ENCODE measurements at places on chromosomes 12 and 14.

DNA sequence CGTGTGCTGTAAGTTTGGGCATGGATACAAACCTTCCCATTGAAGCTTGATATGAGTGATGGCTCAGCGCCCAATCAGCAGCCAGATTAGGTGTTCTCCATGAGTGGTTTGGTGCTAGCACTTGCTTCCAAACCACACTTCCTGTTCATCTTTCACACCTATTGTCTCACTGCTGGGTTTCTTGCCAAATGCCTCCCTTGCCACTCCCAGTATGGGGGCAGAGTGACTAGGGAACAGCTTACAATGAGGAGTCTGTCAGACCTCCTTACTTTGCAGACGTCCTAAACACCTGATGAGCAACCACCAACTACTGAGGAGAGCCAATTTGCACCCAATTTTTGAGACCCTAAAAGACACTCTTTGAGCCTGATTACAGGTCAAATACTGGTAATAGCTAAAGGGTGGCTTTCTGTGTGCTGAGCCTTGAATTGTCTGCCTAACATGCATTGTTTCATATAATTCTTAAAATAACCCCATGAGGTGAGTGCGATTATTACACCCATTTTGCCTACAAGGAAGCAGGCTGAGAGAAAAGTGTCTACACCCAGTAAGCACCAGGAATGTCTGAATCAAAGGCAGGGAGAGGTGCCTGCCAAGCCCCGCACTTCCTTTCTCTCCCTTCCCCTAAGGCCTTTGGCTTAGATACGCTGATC is 48.4 kb upstream of the FOS start:
- DNase-seq: no peak

- DNase-seq: no peak
These were observed 1.5 kb downstream of the LHX5 start for GRCh38 chr12:113469949-113470743.

- DNase-seq: no peak
These were observed 22.4 kb upstream of the LRRC10 start for GRCh38 chr12:69633061-69633460.

- no peak for DNase-seq
These were observed 10.2 kb downstream of the INHBC start for GRCh38 chr12:57444744-57445143.

DNA sequence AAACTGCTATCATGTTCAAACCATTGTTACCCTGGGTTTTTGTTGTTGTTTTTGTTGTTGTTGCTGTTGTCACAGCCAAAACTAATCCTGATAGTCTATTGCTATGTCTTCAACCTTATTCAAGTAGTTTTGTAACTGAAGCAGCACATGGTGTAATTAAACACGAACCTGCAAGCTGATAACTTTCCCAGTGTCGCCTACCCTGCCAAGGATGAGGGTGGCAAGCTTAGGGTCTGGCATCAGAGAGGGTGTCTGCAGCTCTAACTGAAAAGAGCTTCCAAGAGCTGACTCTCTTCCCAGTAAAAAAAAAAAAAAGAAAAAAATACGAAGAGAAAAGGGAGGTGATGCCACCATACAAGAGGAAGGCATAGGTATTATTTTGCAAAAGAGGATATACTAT is 86.3 kb upstream of the BCL2L14 start:
- no peak for DNase-seq

DNA sequence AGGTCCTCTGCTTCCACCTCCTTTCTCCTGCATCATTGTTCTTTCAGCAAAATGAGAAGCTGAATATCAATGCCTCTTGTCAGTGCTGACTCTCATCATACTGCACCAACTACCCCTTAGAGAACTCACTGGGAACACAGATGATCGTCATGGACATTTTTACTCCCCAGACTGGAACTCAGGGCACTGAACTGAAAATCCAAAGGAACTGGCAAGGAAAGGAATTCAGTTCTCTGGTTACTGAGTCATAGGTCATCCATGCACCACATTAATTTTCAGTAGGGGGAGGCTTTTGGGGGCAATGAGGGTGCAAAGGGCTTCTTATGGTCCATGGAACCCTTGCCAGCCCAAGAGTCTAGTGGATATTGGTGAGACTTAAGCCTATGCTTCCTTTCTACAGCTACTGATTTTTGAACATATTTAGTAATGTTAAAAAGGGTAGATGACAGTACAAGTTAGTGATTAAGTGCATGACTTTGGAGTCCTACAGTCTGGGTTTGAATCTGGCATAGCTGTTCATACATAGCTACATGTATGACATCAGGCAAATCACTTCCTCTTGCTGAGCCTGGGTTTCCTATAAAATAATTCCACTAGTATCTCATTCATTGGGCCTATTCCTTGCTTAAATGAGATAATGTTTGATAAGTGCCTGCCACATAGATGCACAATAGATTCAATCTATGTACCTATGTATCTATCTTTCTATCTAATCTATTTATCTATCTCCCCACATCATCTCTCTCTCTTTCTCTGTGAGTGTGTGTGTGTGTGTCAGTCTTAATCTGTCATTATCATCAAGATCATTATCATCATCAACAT is 29.2 kb downstream of the BBS10 start:
- DNase-seq: no peak

DNA sequence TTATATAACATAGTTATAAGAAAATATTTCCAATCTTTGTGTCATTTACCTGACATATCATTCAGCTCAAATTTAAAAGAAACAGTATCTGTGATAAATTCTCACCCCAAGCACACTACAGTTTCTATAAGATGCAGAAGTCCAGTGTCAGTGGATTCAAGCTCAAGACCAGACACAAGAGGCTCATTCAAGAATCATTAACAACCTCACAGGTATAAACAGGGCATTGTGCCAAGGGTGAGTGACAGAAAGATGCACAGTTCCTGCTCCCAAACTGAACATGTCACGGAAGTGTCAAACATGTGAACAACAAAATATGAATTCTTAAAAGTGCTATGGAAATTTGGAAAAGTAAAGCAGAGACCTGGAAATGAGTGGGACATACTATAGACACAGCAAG is 12.8 kb downstream of the ATP2B1 start:
- no peak for DNase-seq

GRCh38 chr14:31200702-31200990 is 6.9 kb downstream of the HECTD1 start:
- DNase-seq: no peak

- DNase-seq: no peak
These were observed 447.5 kb downstream of the PCNX1 start for GRCh38 chr14:71354801-71355200.

- no peak for DNase-seq
These were observed 16.6 kb downstream of the ZFYVE21 start for GRCh38 chr14:103731916-103732867.

DNA sequence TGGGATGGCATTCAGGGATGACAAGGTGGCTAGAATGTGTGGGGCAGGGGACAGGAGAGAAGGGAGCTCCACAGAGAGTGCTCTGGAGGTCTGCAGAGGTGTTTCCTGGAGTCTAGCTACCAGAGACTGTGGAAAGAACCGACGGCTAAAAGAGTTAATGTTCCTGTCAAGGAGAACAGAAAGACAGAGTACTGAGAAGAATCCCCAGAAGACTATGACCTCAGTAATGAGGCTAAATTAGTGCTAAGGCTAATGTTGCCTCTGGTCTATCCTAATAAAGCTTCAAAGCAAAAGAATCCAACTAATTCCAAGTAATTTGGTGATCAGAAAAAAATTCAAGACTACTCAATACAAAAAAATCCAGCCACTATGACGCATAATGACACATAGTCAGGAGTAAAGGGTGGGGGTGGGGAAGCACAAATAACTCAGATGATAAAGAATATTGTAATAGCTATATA is 44.7 kb downstream of the FERMT2 start:
- no peak for DNase-seq

GRCh38 chr14:68968721-68969120 is 10.4 kb downstream of the ACTN1 start:
- DNase-seq: no peak

DNA sequence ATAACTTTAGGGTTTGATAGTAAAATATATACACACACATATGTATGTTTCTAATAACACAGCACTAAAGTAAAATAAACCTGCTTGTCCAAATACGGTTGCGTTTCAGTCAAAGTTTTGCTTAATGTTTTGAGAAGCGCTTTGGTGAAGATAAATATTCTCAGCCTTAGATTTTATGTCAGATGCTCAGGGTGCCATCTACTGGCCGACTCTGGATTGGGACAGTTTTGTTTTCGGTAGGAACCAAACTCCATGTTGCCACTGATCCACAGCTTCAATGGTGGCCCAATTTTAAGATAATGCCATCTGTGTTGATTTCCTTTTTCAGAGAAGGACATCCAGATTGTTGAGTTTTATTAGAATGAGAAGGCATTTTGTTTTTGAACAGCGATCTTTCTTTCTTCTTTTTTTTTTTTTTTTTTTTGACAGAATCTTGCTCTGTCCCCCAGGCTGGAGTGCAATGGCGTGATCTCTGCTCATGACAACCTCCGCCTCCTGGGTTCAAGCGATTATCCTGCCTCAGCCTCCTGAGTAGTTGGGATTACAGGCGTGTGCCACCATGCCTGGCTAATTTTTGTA is 43.1 kb downstream of the LLPH start:
- DNase-seq: peak; percentile 28

DNA sequence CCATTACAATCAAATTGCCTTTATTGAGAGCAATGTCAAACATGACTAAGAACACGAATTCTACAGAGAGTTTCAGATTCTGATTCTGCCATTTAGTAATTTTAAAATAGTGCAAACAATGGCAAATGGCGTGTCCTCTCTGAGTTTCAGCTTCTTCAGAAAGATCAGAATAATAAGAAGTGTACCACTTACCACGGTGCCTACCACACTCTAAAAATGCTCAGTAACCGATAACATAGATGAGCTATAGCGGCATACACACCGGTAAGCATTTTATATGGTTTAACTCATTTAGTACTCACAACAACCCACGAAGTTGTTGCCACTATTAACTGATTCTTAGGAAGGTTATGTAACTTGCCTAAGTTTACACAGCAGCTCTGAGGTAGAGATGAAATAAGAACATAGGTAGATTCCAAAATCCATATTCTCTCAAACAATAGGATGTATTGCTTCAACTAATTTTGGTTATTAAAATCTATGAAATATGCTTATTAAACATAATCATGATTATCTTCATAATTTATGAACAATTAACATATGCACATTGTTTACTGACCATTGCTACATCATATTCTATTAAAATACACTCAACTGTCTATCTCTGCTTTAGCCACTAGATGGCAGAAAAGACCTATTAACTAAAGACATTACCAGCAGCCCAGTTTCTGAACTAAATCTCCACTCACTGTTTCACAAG is 38.3 kb downstream of the SLC6A15 start:
- no peak for DNase-seq

- DNase-seq: no peak
These were observed 143.8 kb downstream of the BCL11B start for GRCh38 chr14:99128185-99128584.

DNA sequence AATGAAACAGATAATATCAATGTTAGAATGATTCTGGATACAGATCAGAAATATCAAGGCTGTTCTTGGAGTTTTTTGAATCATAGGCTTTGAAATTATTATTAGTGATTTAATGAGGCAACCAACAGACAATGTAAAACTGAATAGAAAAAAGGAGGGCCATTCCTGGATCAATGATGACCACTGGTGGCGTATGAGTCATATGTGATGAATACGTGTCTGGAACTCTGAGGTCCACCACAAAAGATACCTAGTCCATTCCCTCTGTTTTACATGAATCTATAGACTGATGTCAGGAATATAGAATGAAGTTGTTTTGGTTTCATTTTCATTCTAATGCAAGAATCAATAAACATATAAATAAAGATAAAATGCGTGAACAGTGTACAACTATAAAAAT is 78.3 kb upstream of the RTL1 start:
- DNase-seq: no peak

- no peak for DNase-seq
These were observed 26.9 kb downstream of the GLIPR1L1 start for GRCh38 chr12:75361408-75361807.

GRCh38 chr12:12819752-12820311 is 6.7 kb downstream of the DDX47 start:
- no peak for DNase-seq

DNA sequence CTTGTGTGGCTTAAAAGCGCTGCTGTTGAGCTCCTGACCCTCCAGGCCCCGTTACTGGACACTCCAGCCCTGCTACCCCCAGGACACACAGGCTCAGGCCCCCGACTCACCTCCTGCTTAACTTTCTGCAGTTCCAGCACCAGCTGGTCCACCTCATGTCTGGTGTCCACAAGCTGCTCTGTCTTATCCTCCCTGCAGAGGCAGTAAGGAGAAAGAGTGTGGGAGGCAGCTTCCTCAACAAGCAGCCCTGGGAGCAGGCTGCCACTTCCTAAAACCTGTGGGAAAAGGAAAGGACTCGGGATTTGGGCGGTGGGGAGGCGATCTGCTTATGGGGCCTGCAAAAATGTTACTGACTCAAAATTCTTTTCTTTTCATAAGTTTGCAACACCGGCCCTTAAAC is 79.2 kb downstream of the CCDC88C start:
- no peak for DNase-seq

- no peak for DNase-seq
These were observed 22.2 kb upstream of the PLEKHG3 start for GRCh38 chr14:64681796-64682710.

DNA sequence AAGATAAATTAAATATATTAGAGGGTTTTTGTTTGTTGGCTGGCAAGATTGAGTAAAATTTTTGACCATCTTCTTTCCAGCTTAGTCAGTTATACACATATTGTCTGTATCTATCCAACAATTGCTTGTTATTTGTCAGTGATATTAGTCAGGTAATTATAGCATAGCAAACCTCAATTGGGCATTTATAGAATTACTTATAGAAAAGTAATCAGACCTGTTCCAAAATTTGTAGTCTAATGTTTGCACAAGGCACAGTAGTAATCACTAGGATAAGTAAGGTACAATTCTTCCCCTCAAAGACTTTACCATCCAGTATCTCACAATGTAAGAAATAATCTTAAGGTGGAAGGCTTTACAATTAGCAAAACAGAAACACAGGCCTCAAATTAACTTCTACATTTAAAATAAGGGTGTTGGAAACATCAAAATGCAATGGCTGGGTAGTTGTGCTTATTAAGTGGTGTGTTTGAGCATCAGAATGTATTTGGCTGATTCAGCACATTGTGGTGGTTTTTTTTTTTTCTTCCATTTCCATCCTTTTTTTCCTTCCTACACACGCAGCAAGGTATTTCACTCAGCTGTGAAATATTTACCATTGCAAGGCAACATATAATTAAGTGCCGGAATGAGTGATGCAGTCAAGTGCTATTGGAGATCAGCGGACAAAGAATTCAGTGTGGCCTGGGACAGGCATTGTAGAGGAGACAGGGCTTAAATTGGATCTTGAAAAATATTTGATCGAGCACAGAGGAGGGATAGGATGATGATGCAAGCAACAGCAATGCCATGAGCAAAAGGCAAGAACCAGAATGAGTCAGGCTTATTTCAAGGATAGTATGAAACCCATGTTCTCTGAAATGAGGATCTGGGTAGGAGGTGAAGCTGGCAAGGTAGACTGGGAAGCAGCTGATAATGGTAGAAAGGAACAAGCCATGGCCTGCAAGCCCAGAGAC is 178.2 kb downstream of the AKAP6 start:
- no peak for DNase-seq

DNA sequence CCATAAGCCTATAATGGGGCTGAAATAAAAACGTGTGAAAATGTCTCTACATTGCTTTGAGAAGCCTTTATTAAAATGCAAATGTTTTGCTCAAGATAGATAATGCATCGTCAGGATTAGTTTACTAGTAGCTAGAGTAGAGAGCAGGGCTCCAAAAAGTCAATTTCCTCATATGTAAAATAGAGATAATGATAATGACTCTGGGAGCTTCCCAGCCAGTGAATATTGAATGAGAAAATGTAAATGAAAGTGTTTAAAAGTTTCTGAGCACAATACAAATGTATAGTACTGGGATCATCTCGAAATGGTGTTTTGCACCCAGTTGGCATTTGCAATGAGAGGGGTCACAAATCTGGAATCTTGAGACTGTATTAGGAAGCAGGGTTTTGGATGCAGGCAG is 135.3 kb downstream of the OTOGL start:
- DNase-seq: no peak

Data from activated CD4-positive, alpha-beta T cell treated with anti-CD3 and anti-CD28 coated beads for 24 hours (primary cell).